Esophagus squamous epithelium (tissue), 5 donors: ENCODE measurements at places on chromosomes 2 and 18. TPM values are rescaled to one million over a fixed set of nuclear protein-coding genes. Genes with fewer than 3 reads are reported as not detected.

ALK gene
- total RNA-seq = not detected

- H3K4me1 ChIP-seq = peaks cover 30% of the 10 kb centered on the region
- peak overlapping the region; percentile 70 for H3K27ac ChIP-seq
- no peak overlapping the region for H3K4me3 ChIP-seq
- no peaks in the 10 kb centered on the region for H3K36me3 ChIP-seq
- DNase-seq = no peak
Observed at GRCh38 chr2:85924522-85924921, 35.7 kb upstream of the ST3GAL5 start.

TEKT4 gene
- total RNA-seq = not detected

DSC1 gene
- 0.29 TPM for total RNA-seq

DNA sequence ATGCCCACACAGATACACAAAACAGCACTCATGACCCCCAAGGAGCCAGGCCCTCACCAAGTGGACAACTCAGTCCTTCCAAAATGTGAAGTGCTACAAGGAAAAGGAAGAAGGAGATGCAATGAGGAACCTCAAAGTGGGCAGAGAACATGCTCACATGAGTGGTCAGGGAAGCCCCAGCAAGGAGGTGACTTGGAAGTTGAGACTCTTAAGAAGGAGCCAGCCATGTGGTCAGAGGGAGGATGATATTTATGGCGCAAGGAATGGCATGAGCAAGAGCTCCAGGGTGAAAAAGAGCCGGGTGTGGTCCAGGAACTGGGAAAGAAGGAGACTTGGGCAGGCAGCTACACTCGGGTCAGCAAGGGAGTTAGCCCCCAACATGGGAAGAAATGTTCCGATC, 30.0 kb upstream of the KLHL29 start:
- H3K27me3 ChIP-seq = peaks cover 32% of the 10 kb centered on the region
- H3K36me3 ChIP-seq = no peaks in the 10 kb centered on the region
- no peak overlapping the region for H3K4me3 ChIP-seq
- DNase-seq = no peak

DNA sequence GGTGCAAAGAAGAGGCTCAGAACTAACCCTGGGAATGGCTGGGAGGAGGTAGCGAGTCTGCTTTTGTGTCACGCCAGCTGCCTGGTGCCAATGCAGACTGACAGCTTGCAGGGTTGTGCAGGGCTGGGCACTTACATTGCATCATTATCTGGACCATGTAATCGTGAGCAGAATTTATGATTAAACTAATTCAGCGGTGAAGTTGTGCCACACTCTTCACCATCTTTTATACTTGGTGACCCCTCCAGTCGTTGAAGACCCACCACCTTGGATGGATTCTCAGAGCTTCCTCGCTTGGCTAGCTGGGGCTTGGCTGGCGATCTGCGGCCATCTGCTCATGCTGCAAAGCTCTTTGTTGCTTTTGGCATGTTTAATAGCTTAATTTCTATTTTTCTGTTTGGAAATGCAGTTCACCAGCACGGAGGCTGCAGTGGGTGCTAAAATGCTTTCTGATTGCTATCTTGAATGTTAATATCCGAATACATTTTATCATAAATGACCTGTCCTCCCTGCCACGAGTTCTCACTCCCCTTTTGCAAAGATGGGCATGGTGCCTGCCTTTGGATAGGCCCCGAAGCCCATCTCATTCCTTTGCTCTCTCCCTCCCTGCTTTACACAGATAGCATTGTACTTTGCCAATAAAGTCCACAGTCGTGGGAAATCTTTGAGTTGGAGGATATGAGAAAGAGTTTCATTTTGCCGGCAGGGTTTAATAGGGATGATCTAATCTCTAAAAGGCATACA, 188.2 kb downstream of the PRKCE start:
- H3K27me3 ChIP-seq = no peaks in the 10 kb centered on the region
- no peaks in the 10 kb centered on the region for H3K36me3 ChIP-seq
- H3K4me3 ChIP-seq = no peak overlapping the region
- H3K4me1 ChIP-seq = no peaks in the 10 kb centered on the region

- H3K27me3 ChIP-seq = no peaks in the 10 kb centered on the region
- no peaks in the 10 kb centered on the region for H3K4me1 ChIP-seq
- H3K4me3 ChIP-seq = no peak overlapping the region
- H3K27ac ChIP-seq = no peak overlapping the region
- H3K36me3 ChIP-seq = no peaks in the 10 kb centered on the region
Observed at GRCh38 chr2:226080334-226080733, 680.8 kb downstream of the NYAP2 start.

CCDC74B gene
- 0.64 TPM for total RNA-seq

L3MBTL4 gene
- total RNA-seq = 4.9 TPM

GRCh38 chr18:31176531-31176930, 13.9 kb upstream of the DSC1 start:
- no peak overlapping the region for H3K4me3 ChIP-seq
- H3K27ac ChIP-seq = no peak overlapping the region
- H3K4me1 ChIP-seq = no peaks in the 10 kb centered on the region
- no peaks in the 10 kb centered on the region for H3K36me3 ChIP-seq
- no peak for DNase-seq
- H3K27me3 ChIP-seq = no peaks in the 10 kb centered on the region

GRCh38 chr2:17162713-17163112, 355.5 kb downstream of the RAD51AP2 start:
- no peak overlapping the region for H3K27ac ChIP-seq
- no peak for DNase-seq
- no peak overlapping the region for H3K4me3 ChIP-seq
- no peaks in the 10 kb centered on the region for H3K27me3 ChIP-seq

GKN1 gene
- total RNA-seq = 2.5 TPM

MPP4 gene
- not detected for total RNA-seq

DNA sequence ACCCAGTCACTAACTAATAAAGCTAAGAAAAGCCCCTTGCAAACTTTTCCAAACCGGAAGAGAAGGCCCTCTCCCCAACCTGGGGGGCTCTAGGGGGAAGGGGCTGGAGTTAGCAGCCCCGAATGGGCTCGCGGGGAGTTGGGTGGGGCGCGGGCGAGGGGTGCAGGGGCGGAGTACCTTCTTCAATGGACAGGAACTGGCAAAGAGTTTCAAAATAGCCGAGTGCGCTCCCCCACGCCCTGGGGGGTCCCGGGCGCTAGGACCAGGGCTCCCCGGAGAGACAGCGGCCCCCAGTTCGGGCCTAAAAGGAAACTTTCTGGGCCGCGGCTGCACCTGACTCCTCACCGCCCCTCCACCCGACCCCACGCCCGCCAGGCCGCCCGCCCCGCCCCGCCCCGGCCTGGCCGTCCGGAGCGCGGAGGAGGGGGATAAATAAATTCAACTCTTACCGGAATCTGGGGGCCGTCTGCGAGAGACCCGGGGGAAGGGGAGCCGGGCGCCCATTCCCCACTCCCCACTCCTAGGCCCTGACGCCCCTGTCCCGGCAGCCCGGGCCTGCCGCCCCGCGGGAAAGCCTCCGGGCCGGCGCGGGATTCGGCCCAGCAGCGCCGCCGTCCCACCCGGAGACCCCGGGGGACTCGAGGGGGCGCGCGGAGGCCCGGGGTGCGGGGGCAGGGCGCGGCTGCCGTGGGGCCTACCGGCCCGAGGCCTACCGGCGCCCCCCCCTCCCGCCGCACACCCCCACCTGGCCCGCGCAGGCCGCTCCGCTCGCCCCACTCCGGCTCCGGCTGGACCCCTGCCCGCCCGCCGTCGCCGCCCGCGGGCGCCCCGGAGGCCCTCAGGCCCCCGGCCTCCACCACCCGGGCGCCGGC, 868 bp downstream of the INO80D start:
- H3K36me3 ChIP-seq = no peaks in the 10 kb centered on the region
- H3K4me3 ChIP-seq = peak overlapping the region; percentile 86
- no peaks in the 10 kb centered on the region for H3K4me1 ChIP-seq
- peak overlapping the region; percentile 99 for H3K27ac ChIP-seq
- H3K27me3 ChIP-seq = no peaks in the 10 kb centered on the region

- H3K4me1 ChIP-seq = peaks cover 24% of the 10 kb centered on the region
- no peak overlapping the region for H3K27ac ChIP-seq
- no peak for DNase-seq
- H3K36me3 ChIP-seq = no peaks in the 10 kb centered on the region
- H3K27me3 ChIP-seq = no peaks in the 10 kb centered on the region
Observed at GRCh38 chr2:8232871-8233270, 449.0 kb upstream of the ID2 start.

GRCh38 chr2:44707945-44708660, 233.4 kb upstream of the SIX3 start:
- H3K27ac ChIP-seq = no peak overlapping the region
- H3K27me3 ChIP-seq = no peaks in the 10 kb centered on the region
- no peak for DNase-seq
- no peaks in the 10 kb centered on the region for H3K4me1 ChIP-seq

MYO1B gene
- 24.6 TPM for total RNA-seq

DNA sequence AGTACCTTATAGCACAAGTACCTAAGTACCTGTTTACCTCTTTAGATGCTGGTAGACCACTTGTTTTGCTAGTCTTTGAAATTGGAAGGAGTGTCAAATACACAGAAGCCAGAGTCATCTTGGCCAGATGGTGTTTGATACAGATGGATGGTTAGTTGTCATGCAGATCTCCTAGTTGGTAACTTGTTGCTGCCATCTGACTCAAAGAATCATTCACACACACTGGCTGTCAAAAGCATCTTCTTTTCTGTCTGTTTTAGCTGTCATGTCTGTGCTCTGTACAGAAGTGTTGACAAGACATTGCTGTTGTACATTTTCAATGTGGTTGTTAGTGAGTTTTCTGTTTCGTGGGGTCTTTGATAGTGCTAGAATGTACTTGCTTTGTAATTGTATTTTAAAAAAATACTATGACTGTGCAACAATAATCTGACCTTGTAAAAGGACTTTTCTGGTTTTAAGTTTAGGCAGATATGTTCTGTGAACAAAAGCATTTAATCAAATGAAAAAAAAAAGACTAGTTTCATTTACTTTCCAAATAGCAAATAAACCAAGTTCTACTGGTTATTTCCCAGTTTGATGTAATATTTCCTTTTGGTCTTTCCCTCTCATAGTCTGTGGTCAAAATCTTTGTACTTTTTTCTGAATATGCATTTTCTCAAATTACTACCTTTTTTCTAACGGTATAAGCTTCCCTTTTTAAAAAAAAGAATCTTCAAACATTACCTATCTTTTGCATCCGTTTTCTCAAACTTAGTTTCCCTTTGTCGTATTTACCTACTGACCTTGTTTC, 39.9 kb downstream of the TANK start:
- no peaks in the 10 kb centered on the region for H3K4me1 ChIP-seq
- no peak overlapping the region for H3K27ac ChIP-seq
- DNase-seq = no peak
- H3K27me3 ChIP-seq = no peaks in the 10 kb centered on the region

NLRC4 gene
- not detected for total RNA-seq

IL1R2 gene
- 182 TPM for total RNA-seq

FAM228A gene
- total RNA-seq = 0.19 TPM

GRCh38 chr2:176139661-176140512, 10.4 kb downstream of the HOXD8 start:
- peak overlapping the region; percentile 61 for H3K27ac ChIP-seq
- H3K36me3 ChIP-seq = no peaks in the 10 kb centered on the region
- peaks cover 9% of the 10 kb centered on the region for H3K4me1 ChIP-seq

DNA sequence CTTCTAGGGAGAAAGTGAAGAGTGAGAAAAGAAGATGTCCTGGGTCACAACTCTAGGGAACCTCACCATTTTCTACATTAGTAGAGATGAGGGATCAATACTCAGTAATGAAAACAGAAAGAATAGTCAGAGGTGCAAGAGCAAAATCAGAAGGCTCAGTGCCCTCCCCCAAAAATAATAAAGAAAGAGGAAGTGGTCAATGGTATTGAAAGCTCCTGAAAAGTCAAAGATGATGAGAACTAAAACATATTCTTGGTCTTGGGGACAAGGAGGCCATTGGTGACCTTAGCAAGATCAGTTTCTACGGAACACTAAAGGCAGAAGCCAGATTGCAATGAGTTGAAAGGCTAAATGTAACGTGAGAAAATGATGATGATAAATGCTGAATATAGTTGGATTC, 24.5 kb upstream of the MYO1B start:
- H3K36me3 ChIP-seq = no peaks in the 10 kb centered on the region
- no peak overlapping the region for H3K27ac ChIP-seq
- no peak for DNase-seq
- H3K4me3 ChIP-seq = no peak overlapping the region
- no peaks in the 10 kb centered on the region for H3K27me3 ChIP-seq

DNA sequence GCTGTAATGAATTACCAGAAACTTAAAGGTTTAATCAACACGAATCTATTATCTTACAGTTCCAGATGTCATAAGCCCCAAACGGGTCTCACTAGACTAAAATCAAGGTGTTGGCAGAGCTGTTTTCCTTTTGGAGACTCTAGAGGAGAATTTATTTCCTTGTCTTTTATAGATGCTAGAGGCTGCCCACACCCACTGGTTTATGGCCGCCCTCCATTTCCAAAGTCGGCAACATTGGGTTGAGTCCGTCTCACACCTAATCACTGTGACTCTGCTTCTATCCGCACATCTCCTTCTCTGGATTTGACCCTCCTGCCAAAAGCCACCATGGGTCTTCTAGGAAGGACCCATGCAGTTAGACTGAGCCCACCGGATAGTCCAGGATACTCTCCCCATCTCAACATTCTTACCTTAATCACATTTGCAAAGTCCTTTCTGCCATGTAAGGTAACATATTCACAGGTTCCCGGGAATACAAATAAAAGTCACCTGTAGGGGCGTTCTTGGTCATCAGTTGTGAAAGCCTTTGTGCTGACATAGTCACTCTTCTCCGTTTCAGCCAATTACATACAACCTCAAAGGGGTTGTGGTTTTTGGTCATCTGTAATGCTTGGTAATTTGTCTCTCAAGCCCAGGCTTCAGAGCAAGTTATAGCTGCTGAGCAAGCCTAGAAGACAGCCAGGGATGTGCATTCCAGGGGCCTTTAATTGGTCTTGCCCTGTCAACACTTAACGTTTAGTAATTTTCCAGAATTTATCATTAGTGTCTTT, 179.4 kb downstream of the ANTXR1 start:
- no peak overlapping the region for H3K4me3 ChIP-seq
- H3K36me3 ChIP-seq = no peaks in the 10 kb centered on the region
- H3K4me1 ChIP-seq = peaks cover 37% of the 10 kb centered on the region
- H3K27me3 ChIP-seq = no peaks in the 10 kb centered on the region

GRCh38 chr2:109135359-109136197, 6.6 kb downstream of the SH3RF3 start:
- peak overlapping the region; percentile 8 for H3K27ac ChIP-seq
- no peaks in the 10 kb centered on the region for H3K36me3 ChIP-seq
- DNase-seq = no peak
- H3K4me1 ChIP-seq = peaks cover 33% of the 10 kb centered on the region
- H3K27me3 ChIP-seq = no peaks in the 10 kb centered on the region
- no peak overlapping the region for H3K4me3 ChIP-seq

ABI2 gene
- total RNA-seq = 13.2 TPM
